ENCODE measurements at places on chromosomes 16 and 17. TPM values are rescaled to one million over a fixed set of nuclear protein-coding genes. Genes with fewer than 3 reads are reported as not detected.

DNA sequence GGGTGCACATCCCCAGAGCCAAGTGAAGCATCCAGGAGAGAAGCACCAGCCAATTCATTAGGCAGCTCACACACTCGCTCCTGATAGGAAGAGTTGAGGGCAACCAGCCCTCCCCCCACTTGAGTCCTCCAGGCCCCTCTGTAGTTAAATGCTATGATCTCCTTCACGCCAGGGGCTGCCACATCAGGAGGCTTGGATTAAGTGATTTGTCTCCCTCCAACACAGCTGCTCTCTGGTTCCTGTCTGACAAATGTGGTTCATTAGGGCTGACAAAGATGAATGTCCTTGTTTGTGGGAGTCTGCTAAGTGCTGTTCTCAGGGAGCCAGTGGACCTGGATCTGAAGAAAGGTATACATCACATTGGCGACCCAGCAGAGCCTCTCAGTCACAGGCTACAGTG lies 94.5 kb upstream of the WSCD1 start:
- DNase-seq, result no peak

GRCh38 chr16:84649511-84649861 lies 1.2 kb downstream of the KLHL36 start:
- DNase-seq, result no peak

GRCh38 chr16:88716601-88717001 lies 10.3 kb downstream of the CTU2 start:
- no peak for DNase-seq

DNA sequence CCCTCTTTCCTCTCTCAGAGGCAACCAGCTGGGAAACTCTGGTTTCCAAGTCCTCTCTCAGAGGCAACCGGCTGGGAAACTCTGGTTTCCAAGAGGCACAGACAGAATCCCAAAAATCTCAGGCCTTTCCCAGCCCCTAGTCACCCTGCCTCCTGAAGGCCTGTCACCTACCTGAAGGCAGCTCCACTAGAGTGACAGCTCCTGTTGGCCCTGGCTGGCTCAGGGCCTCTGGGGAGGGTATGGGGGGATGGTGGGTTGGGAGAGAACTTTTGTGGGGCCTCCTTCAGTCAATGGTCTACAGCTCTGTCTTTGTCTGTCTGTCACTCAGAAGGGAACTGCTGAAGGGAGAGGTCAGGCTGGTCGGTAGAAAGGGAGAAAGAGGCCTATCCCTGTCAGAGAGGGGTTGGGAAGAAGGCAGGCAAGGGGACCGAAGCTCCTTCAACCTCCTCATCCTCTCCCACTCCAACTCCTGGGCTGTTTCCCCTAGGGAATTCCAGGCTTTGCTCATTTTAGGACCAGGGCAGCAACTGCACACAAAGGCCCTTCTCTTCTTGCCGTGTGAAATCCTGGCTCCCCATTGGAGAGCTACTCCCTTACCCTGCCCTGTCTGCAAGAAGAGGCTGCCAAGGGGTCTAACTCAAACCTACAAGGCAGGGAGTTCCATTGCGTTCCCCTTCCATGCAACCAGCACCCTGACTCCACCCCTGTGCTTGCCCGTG lies 23.6 kb downstream of the COPZ2 start:
- DNase-seq, result no peak

GRCh38 chr17:48483471-48484131 lies 47.2 kb downstream of the HOXB1 start:
- DNase-seq, result no peak

GRCh38 chr17:67353161-67353560 lies 13.2 kb downstream of the PSMD12 start:
- no peak for DNase-seq

DNA sequence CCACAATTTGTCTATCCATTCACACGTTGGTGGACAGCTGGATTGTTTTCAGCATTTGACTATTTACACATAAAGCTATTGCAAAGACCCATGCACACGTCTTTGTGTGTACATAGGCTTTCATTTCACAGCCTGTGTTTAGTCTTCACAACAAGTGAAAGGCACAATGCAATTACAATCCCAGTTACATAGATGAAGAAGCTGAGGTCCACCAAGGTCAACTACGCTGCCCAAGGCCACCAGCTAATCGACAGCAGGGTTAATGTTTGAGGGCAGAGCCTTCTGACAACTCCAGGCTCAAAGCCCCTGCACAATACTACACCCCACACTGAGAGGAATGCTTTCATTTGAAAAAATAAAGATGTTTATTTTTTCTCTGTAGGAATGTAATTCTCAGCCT lies 93.6 kb upstream of the CDH13 start:
- no peak for DNase-seq

DNA sequence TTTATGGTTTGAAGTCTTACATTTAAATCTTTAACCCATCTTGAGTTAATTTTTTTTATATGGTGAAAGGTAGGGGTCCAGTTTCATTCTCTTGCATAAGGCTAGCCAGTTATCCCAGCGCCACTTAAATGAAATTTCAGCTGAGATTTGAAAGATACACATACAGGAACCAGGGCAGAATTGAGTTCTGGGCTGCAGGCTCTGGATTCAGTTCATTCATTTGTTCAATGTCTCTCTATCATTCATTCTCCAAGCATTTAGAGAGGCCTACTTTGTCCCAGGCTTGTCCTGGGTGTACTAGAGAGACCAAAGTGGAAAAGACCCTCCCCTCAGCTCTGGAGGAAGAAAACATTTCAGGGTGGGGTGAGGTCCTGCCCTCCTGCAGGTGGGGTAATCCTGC lies 577 bp upstream of the TRIM72 start:
- DNase-seq, result no peak

Gene CDRT15
- total RNA-seq, result not detected

GRCh38 chr17:70517816-70518215 lies 348.5 kb downstream of the KCNJ2 start:
- no peak for DNase-seq

Gene GGT6
- not detected for total RNA-seq

Gene NPIPA7
- 10.4 TPM for total RNA-seq

DNA sequence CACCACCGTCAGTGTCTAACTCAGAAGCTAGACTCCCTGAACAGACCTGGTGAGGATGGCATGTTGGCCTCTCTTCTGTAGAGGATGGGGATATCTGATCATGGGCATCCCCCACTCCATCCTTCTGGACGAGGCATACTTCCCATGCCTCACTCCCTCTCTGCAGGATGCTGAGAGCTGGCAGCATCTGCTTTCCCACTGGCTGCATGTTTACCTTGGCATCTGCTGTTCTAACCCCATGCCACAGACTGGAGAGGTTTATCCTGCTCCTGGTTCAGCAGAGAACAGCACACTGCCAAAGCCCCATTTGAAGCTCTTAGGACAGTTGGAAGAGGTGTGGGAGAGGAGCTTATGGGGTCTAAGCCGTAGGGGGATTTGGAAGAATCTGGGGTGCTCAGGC lies 46.0 kb downstream of the YPEL2 start:
- no peak for DNase-seq

GRCh38 chr17:81900181-81900820 lies 1.7 kb upstream of the NPB start:
- no peak for DNase-seq

DNA sequence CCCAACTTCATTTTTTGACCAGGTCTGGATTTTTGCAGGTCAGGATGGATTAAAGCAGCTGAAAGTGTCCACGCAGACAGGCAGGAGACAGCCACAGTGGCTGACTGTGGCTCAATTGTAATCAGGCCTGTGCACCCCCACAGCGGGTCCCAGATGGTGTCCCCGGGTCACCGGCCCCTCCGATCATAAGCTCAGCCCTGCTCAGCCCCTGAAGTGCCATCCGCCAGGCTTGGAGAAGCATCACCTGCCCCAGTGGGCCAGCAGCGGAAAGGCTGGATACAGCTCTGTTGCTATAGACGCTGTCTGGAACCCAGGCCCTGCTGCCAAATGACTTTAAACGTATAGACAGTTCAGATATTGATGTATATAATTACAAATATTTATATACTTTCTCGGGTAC lies 60.6 kb downstream of the RPH3AL start:
- no peak for DNase-seq

GRCh38 chr17:49997301-49997650 lies 2.3 kb upstream of the DLX3 start:
- DNase-seq, result no peak

GRCh38 chr16:84922351-84923120 lies 88.8 kb downstream of the ZDHHC7 start:
- peak; percentile 89 for DNase-seq

DNA sequence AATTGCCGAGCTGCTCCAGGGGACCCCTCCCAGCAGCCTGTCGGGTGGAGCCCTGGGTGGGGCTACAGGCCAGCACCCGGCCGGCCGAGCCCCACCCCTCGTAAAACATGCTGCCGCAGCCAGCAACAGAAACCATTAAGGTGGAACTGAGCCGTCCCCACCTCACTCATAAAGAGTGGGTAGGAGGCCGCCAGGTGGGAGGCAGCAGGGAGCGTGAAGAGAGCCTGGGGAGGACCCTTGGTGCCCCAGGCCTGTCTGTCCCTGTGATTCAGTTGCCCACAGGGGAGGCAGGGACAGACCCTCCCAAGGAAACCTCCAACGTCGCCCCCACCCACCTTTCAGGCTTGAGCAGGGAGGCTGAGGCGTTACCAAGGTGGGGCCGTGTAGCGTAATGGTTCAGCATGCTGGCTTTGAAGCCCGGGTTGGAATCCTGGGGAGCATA lies 8.4 kb downstream of the FOXN1 start:
- DNase-seq, result no peak

GRCh38 chr16:50697881-50698767 lies 4.7 kb downstream of the NOD2 start:
- no peak for DNase-seq

DNA sequence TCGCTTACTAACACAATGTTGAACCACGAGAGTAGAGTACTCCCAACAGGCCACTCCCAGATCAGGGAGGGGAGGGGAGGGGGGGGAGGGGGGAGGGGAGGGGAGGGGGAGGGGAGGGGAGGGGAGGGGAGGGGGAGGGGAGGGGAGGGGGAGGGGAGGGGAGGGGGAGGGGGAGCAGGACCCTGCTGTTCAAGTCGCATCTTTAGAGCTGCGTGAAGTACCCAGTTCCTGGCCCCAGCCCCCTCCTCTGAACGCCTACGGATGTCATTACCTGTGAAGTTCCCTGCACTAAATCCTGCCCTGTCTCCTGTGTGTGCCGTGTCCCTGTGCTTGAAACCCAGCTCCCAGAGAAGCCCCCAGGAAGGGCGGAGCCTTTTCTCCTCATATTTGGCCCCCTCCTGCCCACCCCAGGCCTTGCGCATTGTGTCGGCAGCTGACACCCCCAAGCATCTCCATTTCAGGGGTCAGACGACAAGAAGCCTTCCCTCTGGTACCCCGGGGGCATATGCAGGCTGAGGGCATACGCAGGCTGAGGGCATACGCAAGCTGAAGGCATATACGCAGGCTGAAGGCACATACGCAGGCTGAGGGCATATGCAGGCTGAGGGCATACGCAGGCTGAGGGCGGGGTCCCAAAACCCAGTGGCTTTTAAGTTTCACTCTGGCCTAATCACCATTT lies 330.2 kb downstream of the C16orf95 start:
- peak; percentile 28 for DNase-seq

DNA sequence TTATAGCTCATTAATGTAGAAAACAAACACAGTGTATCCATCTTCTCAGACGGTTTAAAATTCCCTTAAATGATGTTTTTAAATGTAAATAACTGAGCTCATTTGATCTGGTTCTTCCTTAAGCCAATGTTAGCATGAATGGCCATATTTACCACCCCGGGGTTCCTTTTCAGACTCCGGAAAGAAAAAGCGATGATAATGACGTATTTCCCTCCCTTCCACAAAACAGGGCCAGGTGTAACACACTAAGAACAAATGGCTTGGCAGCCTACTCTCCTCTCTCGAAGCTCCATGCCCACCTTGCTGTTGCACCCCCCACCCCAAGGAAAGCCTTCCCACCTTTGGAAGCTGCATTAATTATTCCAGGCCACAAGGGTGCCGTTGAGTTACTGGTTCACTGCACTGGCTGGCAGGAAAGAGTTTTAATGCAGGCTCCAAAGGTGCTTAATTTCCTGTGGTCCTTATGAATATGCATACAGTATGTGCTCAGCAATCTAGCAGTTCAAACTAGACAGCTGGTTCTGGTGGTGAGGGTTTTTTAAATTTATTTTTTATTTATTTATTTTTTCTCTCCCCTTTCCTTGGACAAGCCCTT lies 378.9 kb downstream of the WWOX start:
- no peak for DNase-seq

Gene GRIN2C
- total RNA-seq, result 0.12 TPM

DNA sequence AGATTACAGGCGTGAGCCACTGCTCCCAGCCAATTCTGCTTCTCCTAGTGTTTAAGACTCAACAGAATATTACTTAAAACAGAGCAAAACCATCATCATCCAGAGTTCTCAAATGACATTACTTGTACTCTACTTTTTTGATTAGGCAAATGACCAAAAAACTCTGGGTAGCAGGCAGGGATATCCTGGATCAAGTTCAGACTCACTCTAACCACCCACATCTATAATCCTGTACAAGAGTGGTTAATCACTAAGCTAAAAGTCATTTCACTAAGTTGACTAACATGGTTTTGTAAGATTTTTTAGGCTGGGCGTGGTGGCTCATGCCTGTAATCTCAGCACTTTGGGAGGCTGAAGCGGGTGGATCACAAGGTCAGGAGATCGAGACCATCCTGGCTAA lies 6.8 kb downstream of the NAE1 start:
- DNase-seq, result no peak

DNA sequence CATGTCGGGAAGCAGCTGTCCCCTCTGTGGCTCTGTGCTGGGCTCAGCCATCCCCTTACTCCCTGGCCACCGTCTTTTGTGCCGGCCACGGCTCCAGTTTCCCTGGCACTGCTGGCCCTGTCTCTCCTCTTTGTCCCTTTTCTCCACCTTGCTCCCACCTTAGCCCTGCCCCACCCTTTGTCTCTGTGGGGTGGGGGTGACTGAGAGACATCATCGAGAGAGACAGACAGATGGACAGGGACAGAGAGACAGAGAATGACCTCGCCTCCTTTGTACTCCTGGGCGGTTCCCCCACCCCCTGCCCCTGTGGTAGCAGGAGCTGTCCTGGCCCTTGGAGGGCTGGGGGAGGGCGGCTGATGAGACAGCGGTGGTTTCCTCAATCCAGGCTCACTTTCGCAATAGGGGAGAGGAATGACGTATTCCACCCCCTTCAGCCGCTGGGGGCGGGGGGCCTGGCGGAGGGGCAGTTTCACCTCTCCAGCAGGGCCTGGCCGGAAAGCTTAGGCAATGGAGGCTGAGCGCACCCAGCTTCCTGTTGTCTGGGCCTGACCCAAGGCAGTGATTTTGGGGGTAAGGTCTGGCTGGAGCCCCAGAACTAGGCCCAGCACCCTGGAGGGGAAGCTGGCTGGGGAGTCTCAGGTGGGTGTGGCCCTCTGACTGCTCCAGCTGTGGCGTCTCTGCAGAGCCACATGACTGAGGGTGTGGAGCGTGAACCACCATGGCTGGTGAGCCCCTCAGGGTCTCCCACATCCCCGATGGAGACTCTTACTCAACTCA lies 7.3 kb downstream of the FMNL1 start:
- peak; percentile 54 for DNase-seq

GRCh38 chr16:2244926-2245795 lies 6.2 kb downstream of the ECI1 start:
- DNase-seq, result no peak

DNA sequence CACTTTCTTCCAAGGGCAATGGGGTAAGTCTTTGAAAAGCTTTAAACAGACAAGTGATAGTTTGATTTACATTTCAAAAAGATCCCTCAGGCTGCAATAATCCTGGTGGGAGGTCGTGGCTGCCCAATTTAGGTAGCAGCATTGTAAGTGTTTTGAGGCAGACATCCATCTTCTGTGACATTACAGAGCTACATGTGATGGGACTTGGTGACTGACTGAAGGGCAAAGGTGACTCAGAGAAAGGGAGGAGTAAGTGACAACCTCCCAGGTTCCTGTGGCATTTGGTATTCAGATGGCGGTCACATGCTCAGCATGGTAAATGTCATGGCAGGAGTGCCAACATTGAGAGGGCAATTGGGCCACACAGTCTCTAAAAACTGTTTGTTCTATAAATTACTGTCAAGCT lies 26.5 kb downstream of the STAT3 start:
- no peak for DNase-seq

Gene HS3ST4
- total RNA-seq, result 1.1 TPM
